AG08396 (cell line): ENCODE measurements at places on chromosomes 2 and 18.

- no peak for DNase-seq
Measured at GRCh38 chr18:21391074-21391673, 149.1 kb downstream of the GREB1L start.

- no peak for DNase-seq
Measured at GRCh38 chr18:48925491-48925780, 25.3 kb downstream of the SMAD7 start.

GRCh38 chr2:65057054-65057375 is 799 bp downstream of the CEP68 start:
- DNase-seq = peak; percentile 17

- DNase-seq = no peak
Measured at GRCh38 chr18:44909191-44909719, 228.6 kb downstream of the SETBP1 start.

- no peak for DNase-seq
Measured at GRCh38 chr2:178998539-178998938, 51.4 kb downstream of the CCDC141 start.

DNA sequence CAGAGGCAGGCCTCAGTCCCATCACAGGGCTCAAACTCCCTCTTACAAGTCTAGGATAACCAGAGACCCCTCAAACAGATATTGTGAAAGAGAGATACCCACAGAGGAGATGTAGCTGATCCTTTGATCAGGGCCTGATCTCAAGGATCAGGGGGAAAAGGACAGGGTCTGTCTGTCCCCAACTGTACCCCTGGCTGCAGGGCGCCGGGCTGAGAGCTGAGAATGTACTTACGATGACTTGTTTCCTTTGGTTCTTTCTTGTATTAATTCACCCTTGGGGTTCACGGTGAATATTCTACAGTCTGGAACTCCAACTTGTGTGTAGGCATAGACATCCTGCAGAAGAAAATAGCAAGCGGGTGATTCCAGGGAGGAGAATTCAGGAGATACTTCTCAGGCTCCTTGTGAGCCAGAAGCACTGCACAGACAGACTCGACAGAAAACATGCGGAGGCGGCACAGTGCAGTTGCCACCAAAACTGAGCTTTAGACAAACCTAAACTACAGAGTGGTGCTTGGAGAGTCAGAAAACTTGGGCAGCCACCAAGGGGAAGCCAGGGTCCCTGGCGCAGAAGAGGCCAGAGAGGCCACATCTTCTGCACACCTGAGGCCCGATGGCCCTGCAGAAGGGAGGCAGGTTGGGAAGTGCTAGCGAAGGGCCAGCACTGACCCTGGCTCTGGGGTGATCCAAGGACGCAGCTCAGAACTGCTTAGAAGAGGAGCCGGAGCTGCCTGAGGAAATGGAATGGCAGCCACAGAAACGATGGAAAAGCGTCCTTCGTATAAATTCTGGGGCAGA is 73.9 kb downstream of the EMILIN2 start:
- DNase-seq = no peak

DNA sequence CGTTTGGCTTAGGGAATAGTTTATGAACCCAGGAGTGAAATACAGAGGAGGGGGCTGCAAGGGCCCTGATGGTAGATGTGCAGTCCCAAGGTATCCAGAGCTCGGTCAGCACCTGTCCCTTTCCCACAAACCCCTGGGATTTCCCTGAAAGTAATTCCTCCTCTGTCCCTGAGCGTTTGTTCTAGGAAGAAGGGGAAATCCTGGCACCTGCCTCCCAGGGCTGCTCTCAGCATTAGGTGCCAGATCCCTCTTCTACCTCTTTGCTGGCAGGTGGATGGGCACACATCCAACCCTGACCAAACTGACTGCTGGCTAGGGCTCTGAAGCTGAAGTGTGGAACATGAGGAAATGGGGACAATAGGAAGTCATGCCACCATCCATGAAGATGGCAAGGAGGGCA is 824.0 kb downstream of the SLC4A3 start:
- DNase-seq = no peak

GRCh38 chr2:229089776-229090175 is 181.3 kb downstream of the PID1 start:
- no peak for DNase-seq

- DNase-seq = no peak
Measured at GRCh38 chr2:34831096-34831495, 1232.0 kb upstream of the FAM98A start.

DNA sequence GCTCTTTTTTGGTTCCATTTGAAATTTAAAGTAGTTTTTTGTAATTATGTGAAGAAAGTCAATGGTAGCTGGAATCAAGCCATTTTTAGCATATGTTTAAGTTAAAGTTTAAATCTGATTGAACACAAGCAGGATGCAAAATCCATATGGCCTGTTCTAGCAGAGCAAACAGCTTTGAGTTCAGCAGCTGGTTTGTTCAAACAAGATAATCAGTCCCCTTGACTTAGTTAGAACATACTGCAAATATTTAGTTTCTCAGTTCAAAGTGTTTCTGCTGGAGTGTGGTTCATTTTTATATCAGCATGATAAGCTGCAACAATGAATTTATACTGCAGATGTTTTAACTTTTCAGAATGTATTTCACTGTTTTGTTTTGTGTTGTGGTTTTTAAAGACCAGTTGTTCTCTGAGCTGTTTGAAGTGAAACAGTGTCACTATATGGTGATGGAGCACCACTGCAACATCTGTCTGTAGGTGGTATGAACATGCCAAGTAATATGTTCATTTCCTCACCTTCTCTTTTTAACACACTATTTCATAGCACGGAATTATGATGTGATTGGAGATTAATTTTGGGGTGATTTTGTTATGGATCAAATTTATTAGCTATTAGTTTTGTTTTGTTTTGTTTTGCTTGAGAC is 125.3 kb downstream of the COL4A4 start:
- no peak for DNase-seq

- DNase-seq = no peak
Measured at GRCh38 chr2:96864343-96865091, 5.4 kb downstream of the SEMA4C start.

GRCh38 chr18:23631746-23632145 is 31.0 kb downstream of the ANKRD29 start:
- DNase-seq = no peak

- DNase-seq = no peak
Measured at GRCh38 chr18:8366656-8367055, 242.6 kb upstream of the RAB12 start.

DNA sequence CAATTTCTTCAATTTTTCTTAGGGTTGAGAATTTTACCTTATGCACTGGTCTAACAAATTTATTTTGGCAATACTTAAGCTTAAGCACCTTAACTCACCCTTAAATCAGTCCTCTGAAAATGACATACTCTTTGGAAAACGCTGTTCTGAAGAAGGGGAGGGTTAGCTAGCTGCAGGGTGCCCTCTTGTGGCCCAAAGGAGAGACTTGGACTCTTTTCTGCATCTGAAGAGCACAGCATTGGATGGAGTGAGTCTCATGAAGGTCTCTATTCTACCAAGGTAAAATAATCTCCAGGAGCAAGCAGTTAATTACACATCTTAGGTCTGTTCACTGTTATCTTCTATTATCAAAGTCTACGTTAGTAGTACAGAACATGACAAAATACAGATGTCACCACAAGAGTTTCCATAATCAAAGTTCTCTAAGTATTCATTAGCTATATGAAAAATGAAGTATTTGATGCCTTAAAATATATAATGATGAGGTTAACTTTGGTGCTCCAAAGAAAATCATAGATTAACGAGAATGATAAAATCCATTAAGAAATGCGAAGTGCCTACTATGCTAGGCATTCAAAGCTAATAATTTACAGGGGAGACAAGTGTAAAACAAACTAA is 24.4 kb downstream of the PUM2 start:
- peak; percentile 60 for DNase-seq

- DNase-seq = no peak
Measured at GRCh38 chr2:58769864-58770234, 528.7 kb upstream of the FANCL start.

- DNase-seq = no peak
Measured at GRCh38 chr18:57859314-57859713, 56.2 kb upstream of the ATP8B1 start.
